Uterus (tissue), 4 donors: ENCODE measurements at places on chromosomes 5 and 9.

- no peak for DNase-seq
Observed at GRCh38 chr5:74540622-74541021, 99.9 kb downstream of the ENC1 start.

DNA sequence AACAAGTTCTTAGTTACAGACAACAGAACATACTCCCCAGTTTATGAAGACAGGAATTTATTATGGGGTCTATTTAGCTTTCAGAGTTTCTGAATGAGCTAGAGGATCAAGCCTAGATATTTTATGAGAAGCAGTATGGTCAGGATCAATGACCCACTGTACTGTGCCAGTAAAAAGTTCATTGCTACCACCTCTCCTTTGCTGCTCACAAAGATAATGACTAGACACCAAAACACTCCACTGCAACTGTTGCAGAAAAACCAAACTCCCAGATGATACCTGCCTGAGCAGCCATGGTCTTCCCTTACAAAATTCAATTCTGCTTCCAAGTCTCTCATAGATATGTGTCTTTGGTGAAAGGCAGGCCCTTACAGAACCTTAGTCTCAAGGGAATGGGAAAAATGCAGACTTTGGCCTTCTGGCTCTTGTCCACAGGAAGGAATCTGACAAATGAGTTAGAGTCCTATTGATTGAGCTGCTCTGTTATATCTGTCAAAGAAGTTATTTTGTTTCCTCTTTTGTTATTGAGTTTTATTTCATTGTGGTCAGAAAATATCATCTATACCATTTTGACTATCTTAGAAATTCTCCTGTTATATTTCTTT is 74.7 kb upstream of the RASGRF2 start:
- DNase-seq, result no peak

GRCh38 chr5:176754376-176754973 is 55.9 kb upstream of the UNC5A start:
- no peak for DNase-seq

DNA sequence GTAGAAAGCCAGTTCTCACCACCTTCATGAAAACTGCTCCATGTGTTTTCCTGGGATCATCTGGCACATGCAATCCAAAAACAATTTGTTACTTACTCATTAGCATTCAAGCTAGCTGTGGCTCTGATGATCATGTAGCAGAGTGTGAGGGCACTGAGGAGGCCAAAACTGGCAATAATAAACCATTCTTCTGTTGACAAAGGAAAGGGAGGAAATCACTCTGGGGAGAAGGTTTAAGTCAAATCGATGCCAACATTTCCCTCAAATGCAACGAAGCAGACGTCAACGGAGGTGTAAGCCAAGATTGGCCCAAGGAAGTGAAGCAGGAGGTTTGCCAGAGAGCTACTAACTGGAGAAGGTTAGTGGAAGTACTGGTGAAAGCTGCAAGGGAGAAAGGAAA is 55.7 kb upstream of the TBC1D9B start:
- no peak for DNase-seq

DNA sequence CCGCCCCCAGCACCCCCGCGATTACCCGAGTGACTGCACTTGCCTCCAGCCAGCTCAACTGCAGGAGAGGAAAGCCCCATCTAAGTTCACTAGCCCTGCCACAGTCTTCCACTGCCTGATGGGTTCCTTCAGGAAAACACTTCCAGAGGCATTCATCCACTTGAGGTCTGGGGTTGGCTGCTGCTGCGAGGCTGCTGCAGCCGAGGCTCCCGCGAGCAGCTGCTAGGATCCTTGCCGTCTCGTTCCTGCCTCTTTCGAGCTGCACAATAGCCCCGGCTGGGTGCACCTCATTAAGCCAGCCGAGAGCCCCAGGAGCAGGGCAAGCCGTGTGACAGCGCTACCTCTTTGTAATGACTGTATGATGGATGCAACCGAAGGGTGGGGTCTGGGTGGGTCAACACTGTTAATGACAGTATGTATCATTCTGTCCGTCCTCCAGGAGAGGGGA is 24.2 kb upstream of the ELAVL2 start:
- DNase-seq, result no peak

GRCh38 chr9:116099821-116100220 is 53.8 kb upstream of the PAPPA start:
- no peak for DNase-seq

GRCh38 chr9:121813519-121814210 is 162.2 kb downstream of the DAB2IP start:
- DNase-seq, result no peak

DNA sequence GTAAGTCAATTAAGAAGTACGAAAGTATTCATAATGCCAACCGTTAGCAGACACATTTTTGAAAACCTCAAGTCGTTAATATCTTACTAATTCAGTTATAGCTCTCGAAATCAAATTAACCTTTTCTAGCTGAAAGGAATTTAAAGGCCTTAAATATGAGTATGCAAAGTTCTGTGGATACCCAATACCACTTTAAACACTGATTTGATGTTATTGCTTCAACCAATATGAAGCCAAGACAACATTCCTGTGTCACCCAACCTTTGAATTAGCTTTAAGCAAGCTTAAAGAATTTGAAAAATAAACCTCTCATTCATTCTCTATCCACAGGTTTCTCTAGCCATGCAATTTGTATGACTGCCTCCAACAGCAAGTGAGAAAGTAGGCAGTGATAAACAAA is 204.5 kb downstream of the MCTP1 start:
- DNase-seq, result no peak

- no peak for DNase-seq
Observed at GRCh38 chr5:141742866-141743851, 61.1 kb upstream of the ARAP3 start.

DNA sequence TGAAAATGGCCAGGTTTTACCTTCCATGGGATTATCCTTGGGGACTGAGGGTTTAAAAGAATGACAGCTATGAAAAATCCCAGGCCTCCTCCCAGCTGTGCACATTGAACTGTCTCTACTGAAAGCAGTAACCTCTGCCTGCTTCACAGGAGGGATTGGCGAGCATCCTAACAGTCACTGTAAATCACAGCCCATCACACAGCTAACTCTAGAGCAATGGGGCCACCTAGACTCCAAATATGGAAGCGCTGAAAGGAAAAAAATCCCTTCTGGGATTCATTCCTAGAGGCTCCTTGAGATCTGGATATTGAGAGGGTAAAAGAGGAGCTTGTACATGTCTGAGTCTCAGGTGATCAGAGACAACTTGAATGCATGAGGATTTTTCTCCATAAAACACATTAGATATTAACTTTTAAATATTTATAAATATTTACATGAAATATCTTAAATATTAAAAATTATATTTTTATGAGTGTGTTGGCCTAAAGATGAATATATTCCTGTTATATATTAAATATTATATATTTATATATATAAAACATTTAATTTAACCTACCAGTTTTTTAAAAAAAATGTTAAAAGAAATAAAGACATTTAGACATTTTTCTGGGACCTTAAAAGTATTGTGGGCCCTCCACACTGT is 133.8 kb upstream of the SLC24A2 start:
- peak; percentile 70 for DNase-seq

- no peak for DNase-seq
Observed at GRCh38 chr5:62718324-62718723, 139.7 kb downstream of the LRRC70 start.

- no peak for DNase-seq
Observed at GRCh38 chr5:180140571-180140970, 68.4 kb downstream of the RASGEF1C start.

- DNase-seq, result peak; percentile 20
Observed at GRCh38 chr5:148474025-148474511, 90.3 kb downstream of the FBXO38 start.

GRCh38 chr5:102996011-102996575 is 123.8 kb downstream of the GIN1 start:
- no peak for DNase-seq

GRCh38 chr5:50968356-50969149 is 302.1 kb downstream of the PARP8 start:
- DNase-seq, result no peak

GRCh38 chr5:145509336-145510136 is 325.6 kb downstream of the PRELID2 start:
- no peak for DNase-seq
